ENCODE measurements at places on chromosomes 3 and 15.

- no peak for DNase-seq
Observed at GRCh38 chr3:16026753-16027152, 147.7 kb upstream of the GALNT15 start.

DNA sequence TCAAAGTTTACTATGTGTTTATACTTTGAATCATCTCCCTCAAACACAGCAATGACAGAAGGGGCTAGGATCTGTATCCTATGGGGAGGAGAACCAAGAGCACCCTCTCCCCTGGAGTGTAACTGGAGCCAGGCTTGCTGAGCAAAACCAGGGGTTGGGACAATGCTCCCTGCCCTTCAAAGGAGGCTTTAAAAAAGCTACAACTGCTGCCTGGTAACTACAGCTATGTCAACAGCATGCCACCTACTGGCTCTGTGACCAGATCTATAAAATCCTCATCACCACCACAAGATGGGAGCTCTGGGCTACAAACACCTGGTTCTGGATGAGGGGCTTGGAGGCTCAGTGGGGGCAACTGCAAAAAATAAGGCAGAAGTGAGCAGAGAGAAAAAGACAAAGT, 61.9 kb downstream of the ANO10 start:
- DNase-seq = no peak

GRCh38 chr3:66394019-66394752, 106.6 kb downstream of the LRIG1 start:
- DNase-seq = no peak

DNA sequence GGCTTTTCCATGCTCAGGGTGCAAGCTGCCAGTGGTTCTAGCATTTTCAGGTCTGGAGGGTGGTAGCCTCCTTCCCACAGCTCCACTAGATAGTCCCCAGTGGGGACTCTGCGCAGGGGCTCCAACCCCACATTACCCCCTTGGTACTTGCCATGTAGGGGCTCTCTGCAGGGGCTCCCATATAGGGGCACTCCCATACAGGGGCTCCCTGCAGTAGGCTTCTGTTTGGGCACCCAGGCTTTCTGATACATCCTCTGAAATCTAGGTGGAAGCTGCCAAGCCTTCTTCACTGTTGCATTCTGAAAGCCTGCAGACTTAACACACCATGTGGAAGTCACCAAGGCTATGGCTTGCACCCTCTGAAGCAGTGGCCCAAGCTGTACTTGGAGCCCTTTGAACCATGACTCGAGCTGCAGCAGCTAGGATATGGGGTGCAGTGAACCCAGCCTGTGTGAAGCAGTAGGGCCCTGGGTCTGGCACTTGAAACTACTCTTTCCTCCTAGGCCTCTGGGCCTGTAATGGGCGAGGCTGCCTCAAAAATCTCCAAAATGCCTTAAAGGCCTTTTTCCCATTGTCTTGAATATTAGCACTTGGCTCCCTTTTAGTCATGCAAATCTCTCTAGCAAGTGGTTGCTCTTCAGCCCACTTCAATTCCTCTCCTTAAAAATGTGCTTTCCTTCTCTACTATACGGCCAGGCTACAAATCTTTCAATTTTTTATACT, 96.4 kb downstream of the TPRA1 start:
- no peak for DNase-seq

All from mesothelial cell of epicardium (in vitro differentiated cells).